Left lung (tissue), 14 donors: ENCODE measurements at places on chromosomes 7 and 10. TPM values are rescaled to one million over a fixed set of nuclear protein-coding genes. Genes with fewer than 3 reads are reported as not detected.

DNA sequence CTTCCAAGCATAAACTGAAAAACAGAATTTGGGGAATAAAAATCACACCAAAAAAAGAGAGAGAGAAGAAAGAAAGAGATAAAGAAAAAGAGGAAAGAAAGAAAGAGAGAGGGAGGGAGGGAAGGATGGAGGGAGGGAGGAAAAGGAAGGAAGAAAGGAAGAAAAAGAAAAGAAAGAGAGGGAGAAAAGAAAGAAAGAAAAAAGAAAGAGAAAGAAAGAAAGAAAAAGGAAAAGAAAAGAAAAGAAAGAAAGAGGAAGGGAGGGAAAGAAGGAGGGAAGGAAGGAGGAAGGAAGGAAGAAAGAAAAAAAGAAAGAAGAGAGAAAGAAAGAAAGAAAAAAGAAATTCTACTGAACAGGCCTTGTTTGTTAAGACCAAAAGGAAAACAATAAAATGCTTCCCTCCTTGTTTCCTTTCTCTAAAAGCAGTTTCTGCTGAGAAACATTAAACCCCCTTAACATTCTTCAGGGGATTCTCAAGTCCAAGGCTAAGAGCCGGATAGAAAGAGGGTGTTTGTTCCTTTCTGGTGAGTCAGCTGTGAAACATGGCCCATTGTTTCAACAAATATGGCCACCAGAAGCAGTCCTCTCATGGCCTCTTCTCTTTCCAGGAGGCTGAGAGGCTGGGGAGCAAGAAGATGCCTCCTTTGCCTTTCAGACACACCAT is 46.9 kb upstream of the GPAM start:
- DNase-seq = no peak

DNA sequence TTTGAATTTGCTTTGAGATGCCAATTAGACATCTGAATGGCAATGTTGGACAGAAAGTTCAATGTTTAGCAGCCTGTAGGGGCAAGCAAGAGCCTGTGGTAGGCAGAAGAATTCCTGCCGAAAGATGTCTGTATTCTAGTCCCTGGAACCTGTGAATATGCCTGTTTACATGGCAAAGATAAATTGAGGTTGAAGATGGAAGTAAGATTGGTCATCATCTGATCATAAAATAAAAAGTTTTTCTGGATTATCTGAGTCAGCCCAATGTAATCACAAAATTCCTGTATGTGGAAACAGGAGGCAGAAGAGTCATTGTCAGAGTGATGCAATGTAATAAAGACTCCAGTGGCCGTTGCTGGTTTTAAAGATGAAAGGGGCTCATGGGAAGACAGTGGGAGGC is 430.5 kb downstream of the MDFIC start:
- DNase-seq = no peak

GRCh38 chr7:159179241-159179640 is 34.6 kb upstream of the VIPR2 start:
- DNase-seq = no peak

SAMD9 gene
- polyA plus RNA-seq = 8.8 TPM
